ENCODE measurements at places on chromosomes 4 and X.

- DNase-seq, result no peak
Measured at GRCh38 chrX:67353651-67354370, 190.0 kb upstream of the AR start.

- no peak for DNase-seq
Measured at GRCh38 chr4:64016893-64017292, 392.4 kb downstream of the TECRL start.

GRCh38 chr4:108555701-108556100 is 64.7 kb upstream of the RPL34 start:
- DNase-seq, result no peak

DNA sequence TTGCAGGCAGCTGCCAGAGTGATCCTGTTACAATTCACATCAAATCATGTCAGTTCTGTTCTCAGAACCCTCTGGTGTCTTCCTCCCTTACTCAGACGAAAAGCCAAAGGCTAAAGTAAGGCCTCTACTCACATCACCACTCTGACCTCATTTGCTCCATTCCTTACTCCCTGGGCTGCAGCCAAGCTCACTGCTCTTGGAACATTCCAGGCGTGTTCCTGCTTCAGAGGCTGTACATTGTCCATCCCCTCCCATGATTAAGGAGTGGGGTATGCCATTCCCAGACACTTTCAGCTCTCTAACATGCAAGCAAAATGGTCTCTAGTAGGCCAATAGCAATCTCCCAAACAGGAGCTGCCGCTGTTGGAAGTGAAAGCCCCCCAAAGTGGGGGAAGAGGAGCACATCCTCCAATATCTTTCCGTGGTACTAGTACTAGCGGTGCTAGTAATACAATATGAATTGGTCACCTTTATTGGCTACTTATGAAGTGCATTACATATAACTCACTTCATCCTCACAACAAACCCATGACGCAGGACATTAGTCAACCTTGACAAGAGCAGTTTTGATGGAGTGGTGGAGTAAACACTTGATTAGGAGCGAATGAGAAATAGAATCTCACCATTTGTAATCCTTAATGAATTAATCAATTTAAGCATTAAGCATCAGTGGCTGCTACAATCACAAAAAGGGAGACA is 15.0 kb downstream of the GAB3 start:
- peak; percentile 69 for DNase-seq

- DNase-seq, result no peak
Measured at GRCh38 chr4:140637836-140638235, 69.1 kb upstream of the UCP1 start.

GRCh38 chr4:48205107-48205506 is 64.5 kb downstream of the TEC start:
- DNase-seq, result no peak

DNA sequence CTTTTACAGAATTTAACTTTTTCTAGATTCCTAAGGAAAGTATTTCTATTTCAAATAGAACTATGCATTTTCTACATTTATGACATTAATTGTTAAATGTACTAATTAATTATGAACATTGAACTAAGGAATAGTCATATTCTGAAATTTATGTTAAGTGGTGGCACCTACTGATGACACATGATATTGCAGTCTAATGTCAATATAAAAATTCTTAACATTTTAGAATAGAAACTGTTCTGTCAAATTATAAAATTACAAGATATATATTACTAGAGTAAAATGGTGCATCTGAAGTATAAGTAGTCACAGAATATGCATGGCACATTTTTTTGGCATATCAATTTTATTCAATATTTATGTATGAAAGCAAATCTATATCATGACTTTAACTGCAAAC is 40.2 kb upstream of the NDNF start:
- no peak for DNase-seq

GRCh38 chrX:16188687-16189086 is 21.4 kb downstream of the MAGEB17 start:
- DNase-seq, result no peak

DNA sequence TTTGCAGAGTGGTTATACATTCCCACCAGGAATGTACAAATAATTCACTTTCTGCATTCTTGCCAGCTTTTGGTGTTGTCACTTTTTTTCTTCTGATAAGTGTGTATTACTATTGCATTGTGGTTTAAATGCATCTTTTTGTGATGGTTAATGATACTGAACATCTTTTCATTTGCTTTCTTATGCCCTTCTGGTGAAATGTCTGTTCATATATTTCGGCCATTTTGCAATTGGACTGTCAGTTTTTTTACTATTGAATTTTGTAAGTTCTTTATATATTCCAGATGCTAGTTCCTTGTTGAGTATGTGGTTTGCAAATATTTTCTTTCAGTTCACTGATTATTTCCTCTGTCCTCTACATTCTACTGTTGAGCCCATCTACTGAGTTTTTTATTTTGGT is 19.4 kb upstream of the BMP2K start:
- no peak for DNase-seq

- DNase-seq, result peak; percentile 11
Measured at GRCh38 chrX:14528629-14529289, 577 bp upstream of the GLRA2 start.

GRCh38 chr4:121455285-121455684 is 74.5 kb upstream of the QRFPR start:
- no peak for DNase-seq

DNA sequence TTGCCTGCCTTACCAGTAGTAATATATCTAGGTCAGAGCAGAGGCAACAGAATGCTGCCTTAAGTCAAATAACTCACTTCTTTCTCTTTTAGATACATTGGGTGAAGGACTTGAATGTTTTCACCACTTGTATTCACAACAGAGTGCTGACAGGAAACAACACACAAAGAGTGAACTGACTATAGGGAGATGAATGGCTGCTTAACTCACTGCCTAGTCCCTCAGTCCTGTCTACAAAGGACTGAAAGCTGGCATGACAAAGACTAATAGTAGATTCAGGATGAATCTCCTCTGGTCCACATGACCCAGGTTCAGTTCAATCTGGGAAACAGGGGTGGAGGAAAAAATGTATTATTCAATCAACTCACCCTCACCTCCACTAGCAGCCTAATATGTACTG is 134.2 kb downstream of the GALNTL6 start:
- DNase-seq, result no peak

GRCh38 chr4:109915385-109916026 is 2.8 kb downstream of the EGF start:
- no peak for DNase-seq

- no peak for DNase-seq
Measured at GRCh38 chrX:33175201-33175600, 36.1 kb downstream of the DMD start.

DNA sequence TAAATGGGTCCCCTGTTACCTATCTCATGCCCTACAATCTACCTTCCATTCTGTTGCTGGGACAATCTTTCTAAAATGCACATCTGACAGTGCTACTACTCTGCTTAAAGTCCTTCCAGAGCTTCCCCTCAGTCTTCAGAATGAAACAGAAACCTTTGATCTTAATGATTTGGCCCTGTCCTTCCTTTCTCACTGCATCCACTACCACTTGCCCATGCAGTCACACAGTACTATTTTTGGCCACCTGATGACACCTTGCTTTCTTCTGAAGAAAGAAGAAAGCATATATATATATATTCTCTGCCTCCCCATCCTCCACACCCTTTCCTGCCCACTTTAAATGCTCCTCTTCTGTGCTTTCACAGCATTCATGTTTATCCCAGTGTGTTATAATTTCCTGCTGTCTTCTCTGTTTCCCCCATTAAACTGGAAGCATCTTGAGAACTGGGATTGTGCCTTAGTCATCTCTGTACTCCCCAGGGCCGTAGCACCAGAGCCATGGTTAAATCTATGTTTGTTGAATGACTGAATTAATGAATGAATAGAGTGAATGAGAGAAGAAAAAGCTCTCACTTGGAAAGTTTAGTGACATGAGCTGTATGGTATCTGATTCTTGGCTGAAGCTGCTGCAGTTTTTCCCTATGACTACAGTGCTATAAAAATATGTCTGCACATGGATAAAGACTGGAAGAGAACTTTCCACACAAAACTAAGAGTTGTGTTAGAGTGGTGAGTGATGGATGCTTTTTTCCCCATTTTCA is 56.2 kb downstream of the RTL9 start:
- DNase-seq, result no peak

GRCh38 chrX:3576886-3577501 is 136.5 kb downstream of the PRKX start:
- DNase-seq, result no peak

GRCh38 chrX:31316340-31316991 is 244.6 kb upstream of the FTHL17 start:
- no peak for DNase-seq

DNA sequence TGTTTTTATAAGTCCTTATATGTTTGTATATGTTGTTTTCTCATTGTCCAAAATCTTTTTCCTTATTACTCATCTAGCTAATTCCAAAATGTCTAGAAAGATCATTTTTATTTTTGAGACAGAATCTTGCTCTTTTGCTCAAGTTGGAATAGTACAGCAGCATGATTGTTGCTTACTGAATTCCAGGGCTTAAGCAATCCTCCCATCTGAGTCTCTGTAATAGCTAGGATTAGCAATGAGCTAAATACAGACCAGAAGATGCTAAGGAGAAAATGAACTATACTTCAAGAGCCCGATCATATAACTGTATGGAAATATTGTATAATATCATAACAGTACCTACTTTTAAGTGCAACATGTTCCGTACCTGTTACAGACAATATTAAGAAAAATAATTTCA is 1027.0 kb downstream of the STIM2 start:
- DNase-seq, result no peak

DNA sequence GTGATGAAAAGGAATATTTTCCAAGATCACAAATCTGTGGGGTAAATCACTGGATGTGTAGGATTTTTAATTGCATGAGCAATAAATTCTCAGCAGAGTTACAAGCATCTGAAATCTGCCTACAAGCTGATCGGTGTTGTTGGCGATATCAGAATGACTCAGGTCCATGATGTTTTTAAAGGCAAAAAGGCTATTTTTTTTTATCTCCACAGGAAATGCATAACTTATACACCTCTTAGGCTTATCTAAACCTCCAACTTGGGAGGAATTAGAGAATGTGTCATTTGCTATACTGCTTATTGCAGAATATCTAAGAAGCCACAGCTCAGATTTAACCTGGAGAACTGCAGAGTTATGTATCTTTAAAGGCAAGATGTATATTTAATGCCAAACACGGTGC is 61.6 kb downstream of the KIT start:
- no peak for DNase-seq

DNA sequence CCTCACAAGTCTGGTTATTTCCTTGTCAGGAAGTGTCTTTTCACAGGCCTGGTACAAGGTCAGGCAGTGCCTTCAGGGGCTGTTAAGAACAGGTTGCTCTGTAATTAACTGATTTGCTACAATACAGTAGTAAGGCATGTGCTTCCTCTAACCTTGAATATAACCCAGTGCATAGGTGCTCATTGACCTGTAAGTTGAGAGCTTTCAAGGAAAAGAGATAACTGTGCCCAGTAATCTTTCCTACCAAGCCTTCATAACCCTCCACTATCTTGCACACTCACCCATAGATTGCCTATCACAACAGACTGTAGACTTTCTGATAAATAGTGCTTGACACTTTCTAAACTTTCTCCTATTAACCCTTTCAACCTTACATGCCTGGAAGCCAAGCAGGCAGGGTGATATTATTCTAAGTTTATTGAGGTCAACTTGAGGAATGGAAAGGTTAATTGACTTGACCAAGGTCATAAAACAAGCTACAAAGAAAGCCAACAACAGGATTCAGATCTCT is 148.1 kb downstream of the PPARGC1A start:
- no peak for DNase-seq

DNA sequence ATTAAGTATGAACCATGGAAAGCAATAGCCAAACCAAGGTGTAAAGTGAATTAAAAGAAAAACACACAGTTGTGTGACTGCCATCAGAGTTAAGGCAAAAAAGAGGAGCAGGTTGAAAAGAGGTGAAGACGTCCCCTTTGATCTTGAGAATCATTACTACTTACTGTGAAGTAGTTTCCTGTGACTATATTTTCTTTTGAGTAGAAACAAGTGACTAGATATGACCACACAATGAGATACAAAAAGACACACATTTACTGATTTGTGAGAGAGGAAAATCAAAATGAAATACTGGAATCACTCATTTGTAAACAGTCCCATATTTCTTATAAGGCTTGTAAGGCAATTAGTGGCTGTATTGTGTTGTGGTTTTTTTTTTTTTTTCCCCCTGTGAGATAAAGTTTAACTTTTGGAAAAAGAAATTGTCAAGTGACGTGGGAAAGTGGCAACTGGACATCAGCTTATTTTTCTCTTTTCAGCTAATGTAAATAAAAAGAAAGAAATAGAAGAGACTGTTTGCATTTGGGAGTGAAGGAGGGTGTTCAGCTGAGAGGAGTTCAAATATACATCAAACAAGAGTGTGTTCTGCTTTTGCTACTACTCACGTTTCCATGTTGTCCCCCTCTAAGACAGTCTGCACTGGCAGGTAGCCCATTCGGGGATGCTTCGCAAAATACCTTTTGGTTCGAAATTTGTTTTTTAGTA is 106.4 kb upstream of the FTHL17 start:
- DNase-seq, result no peak

DNA sequence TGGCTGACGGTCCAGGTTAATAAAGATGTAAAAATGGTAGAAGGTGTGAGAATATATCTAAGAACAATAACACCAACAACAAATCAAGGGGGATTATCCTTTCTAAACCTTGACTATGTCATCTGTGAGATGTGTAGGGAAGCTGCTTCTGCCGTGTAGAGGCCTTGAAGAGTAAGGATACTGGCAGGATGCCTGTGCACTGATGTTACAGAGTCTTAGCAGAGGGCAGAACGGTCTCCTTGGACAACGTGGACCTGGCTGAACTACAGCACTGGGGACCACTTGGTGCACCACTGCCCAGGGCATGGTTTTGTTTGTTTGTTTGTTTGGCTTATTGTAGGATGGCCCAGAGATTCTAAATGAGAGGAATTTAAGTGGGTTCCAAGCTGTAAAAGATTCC is 33.5 kb downstream of the GPAT3 start:
- no peak for DNase-seq

GRCh38 chr4:40486534-40486933 is 143.1 kb downstream of the RBM47 start:
- no peak for DNase-seq

GRCh38 chrX:110311437-110312230 is 6.3 kb downstream of the AMMECR1 start:
- no peak for DNase-seq

DNA sequence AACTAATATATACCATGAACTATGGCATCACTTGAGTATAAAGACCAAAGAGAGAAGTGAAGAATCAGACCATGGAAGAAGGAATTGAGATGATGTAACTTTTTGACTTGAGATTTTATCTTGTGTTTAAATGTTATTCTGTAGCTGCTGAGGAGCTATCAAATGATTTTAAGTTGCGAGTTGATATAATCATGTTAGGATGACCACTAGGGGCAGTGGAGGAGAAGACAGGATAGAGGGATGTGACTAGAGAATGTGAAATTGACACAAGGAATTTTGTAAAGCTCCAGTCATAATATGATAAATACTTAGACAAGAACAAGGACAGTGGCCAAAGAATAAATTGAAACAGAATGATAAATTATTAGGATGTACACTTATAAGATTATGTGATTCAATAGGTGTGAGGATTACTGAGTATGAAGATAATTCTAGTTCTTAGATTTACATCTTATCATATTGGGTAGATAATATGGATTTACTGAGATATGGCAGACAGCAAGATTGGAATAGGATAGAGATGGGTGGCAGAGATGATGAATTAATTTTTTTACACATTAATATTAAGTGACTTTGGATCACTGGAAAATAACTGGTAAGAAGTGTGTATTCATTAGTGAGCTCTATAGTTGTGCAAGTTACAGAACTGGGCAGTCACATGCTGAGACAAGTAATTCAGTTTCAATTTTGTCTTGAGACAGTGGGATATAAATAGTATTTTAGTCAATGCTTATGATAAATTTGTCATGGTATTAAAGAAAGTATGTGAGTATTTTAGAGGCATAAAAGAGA is 816.0 kb upstream of the PCDH10 start:
- no peak for DNase-seq

Measured in psoas muscle (tissue), 8 donors.